Activated naive CD8-positive, alpha-beta T cell treated with anti-CD3 and anti-CD28 coated beads, Interleukin-2, amount 50 U/mL, for 16 hours (primary cell): ENCODE measurements at places on chromosomes 2 and 18.

GRCh38 chr2:224518806-224519580, 66.2 kb downstream of the CUL3 start:
- no peak for DNase-seq

DNA sequence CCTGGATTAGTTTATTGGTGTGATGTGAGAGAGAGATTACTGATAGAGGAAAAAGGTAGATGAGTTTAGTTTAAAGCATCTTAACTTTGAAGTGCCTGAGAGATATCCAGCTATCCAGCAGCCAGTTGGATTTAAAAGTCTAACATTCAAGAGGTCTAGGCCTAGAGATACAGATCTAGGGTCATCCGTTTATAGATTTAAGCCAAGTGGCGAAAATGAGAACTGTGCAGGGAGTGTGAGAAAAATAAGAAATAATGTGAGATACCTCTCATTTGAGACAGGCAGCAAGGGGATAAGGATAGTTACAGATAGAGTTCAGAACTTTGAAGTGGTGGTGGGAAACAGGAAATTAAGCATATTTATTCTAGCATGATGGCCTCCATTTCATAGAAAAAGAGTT, 5.3 kb upstream of the ORC2 start:
- DNase-seq, result no peak

DNA sequence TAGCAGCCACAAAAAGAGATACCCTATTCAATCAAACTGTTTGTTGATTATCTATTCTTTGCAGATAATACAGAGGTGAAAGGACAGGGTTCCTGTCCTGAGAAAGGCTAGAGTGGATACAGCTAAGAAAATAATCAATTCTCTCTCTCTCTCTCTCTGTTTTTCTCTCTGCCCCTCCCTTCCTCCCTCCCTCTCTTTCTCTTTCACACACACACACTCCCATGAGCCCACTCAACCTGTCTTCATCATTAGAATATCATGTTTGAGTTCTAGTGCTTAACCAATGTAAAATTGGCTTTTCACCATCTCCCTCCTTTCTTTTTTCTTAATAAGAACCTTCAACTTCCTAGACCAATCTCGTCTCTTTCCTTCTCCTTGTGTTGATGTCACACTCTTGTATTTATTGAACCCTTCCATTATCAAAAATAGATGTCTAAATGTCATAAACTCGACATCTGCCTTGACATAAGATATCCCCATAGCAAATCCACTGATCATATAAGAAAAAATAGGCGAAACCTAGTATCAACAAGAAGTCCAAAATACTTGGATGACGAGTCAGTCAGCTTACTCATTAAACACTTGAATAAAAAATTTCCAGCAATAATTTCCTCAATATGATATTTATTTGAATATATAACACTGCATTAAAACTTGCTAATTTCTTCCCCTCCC, 42.8 kb upstream of the CYTIP start:
- no peak for DNase-seq

- DNase-seq, result no peak
Observed at GRCh38 chr2:70995426-70995729, 705 bp upstream of the TEX261 start.

GRCh38 chr18:41323044-41323443, 632.0 kb upstream of the PIK3C3 start:
- no peak for DNase-seq

DNA sequence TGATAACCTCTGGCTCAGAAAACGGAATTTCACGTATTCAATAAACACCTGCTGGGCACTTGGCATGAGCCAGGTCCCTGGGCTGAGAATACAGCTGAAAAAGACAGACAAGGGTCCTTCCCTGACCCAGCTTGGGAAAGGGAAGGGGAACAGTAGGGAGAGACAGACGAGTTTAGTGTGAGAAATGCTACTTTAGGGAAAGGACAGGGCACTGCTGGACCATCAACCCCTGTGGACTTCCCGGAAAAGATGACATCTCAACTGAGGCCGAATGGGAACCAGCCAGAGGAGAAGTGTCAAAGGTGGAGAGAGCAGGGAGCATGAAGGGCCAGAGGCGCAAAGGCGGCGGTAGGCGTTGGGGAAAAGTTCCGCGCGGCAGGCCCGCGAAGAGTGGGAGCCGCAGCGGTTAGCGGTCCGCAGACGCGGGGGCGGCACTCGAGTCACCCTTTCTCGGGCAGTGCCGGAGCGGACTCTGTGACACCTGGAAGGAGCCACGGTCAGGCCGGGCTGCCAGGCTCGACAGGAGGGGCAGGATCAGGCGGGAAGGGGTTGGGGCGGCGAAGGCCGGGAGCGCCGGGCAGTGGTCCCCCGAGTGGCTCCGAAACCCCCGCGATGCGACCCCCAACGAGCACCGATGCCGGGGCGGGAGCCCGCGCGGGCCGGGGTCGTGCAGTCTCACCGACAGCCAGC, 519 bp downstream of the TEX261 start:
- no peak for DNase-seq

DNA sequence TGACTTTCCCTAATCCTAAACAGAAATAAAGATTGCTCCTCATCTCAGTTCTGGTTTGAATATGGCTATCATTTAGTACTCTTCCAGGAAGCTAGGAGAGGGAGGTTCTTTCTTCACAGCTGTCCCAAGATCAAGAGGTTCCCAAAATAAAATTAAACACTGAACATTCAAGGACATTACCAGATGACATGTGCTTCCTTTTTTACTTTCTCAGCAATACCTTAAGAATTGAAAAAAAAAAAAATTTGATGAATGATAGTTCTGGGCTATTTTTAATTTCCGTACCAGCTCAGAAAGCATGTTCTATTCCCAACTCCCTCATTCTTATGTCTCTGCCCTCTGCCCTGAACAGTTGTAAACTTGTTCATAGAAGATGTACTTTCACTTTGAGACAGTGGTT, 61.7 kb upstream of the MYL1 start:
- DNase-seq, result no peak

DNA sequence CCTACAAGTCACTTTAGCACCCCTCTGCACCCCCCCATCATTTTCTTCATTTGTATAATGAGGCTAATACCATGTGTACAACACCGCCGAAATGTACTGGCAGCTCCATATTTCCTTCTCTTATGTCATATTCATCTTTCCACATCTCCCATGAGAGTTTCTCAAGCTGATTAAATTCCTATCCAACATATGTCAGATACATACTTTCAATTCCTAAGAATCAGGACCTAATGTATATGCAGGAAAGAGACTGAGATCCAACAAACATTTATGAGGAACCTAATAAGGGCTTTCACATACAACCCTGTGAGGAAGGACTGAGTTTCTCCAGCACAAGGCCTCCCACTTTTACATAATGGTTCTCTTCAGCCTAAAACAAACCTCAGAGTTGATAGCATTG, 41.9 kb downstream of the PRKD3 start:
- DNase-seq, result no peak

GRCh38 chr2:216465579-216466195, 33.0 kb upstream of the RPL37A start:
- no peak for DNase-seq

GRCh38 chr2:240418311-240418710, 17.2 kb upstream of the GPC1 start:
- DNase-seq, result no peak

DNA sequence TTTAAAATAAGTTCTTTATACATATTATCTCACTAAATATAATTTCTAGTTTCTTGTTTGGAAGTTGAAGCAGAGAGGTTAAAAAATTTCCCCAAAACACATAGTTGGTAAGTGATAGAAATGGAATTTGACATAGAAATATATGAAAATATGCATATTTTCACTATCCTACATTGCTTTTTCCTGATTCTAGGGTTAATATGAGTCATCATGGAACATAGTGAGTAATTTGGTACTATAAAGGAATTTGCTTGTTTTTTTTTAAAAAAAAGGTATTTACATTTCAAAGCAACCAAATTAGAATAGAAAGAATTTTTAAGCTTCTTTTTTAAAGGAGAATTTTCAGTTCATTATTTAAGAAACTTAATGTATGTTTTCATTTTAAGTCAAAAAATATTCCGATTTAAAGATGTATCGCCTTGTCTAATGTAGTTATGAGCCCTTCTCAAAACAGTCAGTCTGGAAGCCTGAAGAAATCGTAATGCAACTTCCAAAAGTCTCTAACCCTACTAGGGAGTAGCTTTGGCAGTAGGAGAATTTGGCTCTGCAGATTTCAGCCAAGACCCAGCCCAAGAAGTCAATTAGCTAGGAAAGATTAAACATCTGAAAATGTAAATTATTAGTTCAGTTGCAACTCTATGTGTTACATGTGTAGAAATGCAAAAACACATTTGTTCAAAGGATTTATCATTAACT, 147.3 kb downstream of the RDH14 start:
- DNase-seq, result no peak
